RWPE1 (cell line): ENCODE measurements at places on chromosomes 12 and 14.

- DNase-seq, result no peak
Measured at GRCh38 chr12:23884909-23885308, 64.6 kb downstream of the SOX5 start.

DNA sequence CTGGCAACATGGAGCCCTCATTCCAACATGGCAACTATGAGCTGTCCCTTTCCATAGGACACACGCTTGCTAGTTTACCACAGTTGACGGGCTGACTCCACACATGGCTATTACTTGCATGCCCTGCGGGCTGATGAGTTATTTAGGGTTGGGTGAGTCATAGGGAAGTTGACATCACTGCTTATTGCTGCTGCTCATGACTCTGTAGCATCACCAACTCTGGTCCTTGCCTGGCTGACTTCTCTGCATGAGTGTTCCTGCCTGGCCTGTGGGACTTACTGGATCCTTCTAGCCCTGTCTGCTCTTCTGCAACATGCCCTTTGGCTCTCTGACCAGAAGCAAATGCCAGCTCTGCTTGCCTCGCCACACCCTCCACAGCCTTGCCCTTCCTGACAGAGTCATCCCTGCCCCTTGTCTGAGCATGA, 199.5 kb downstream of the ANO6 start:
- peak; percentile 93 for DNase-seq

DNA sequence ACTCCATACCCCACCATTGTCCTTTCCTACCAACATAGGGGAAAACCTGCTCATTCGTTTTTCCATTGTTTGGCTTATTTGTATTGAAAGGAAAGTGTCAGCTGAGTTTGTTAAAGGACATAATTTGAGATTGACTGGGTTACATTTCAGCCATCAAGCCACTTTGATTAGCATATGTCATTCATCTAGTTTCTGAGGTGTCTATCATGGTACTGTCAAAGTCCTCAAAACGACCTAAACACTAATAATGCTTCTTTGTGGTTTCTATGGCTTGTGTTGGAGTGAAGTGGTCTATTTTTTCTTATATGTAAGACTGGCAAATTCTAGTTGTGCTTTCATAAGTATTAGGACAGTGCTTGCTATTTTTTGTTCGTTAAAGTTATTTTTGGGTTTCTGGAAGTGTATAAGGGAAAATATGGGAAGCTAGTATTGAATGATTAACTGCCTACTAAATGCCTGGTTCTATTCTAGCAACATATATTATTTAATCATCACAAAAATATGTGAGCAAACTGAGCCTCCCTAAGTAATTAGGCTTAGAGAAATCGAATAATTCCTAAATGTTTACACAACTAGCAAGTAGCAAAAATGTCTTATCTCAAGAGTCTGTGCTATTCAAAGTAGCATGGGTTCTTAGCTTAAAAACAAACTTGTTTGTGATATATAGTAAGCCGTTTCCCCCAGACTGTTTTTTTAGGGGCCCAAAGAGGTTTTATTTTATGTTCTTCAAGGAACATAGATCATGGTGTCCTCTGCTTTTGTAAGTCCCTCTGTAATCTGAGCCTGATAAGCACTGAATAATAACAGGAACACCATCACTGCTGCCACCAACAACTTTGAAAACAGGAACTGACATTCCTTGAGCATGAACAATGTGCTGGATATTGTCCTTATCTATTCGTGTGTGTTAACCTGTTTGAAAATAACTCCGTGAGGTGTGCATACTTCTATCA, 67.1 kb downstream of the DERA start:
- peak; percentile 20 for DNase-seq

- DNase-seq, result no peak
Measured at GRCh38 chr14:27190296-27190695, 592.5 kb upstream of the NOVA1 start.

DNA sequence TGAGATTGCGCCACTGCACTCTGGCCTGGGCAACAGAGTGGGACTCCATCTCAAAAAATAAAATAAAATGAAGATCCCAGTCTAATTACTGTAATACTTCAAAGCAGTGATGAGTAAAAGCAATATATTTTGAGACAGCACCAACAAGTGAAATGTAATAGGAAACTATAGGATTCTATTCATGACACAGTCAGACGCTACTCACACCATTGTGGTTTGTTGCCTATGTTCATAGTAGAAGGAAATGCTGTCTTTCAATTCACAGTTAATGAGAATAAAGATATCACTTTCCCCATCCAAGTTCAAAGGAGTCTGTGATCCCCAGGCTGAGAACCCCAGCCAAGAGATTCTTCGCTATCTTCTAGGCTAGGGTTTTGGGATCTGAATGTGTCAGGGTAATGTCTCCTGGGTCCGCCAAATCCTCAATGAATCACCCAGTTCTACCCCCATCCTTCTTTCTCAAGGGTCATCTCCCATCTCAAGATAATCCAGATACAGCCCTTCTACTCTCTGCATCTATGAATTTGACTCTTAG, 16.6 kb upstream of the DTX1 start:
- no peak for DNase-seq

GRCh38 chr14:103753774-103754173, 38.2 kb downstream of the ZFYVE21 start:
- DNase-seq, result no peak

GRCh38 chr12:105799103-105799502, 339.7 kb downstream of the NUAK1 start:
- DNase-seq, result no peak

DNA sequence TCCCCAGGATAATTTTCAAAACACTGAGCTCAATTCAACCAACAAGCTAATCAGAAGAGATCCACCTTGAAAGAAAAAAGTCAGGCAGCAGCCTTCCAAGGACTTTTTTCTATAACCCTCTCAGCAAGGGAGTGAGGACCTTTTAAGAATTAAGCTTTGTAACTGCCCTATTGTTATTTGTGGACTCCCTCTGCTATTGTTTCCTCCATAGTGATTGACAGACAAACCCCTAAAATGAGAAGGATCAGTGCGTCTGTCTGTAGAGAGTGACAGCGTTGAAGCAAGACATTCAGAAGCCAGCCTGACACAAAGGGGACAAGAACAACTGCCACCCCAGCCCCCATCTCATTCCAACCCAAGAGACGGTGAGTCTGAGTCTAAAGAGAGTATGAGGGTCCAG, 30.3 kb upstream of the BTG1 start:
- DNase-seq, result no peak

DNA sequence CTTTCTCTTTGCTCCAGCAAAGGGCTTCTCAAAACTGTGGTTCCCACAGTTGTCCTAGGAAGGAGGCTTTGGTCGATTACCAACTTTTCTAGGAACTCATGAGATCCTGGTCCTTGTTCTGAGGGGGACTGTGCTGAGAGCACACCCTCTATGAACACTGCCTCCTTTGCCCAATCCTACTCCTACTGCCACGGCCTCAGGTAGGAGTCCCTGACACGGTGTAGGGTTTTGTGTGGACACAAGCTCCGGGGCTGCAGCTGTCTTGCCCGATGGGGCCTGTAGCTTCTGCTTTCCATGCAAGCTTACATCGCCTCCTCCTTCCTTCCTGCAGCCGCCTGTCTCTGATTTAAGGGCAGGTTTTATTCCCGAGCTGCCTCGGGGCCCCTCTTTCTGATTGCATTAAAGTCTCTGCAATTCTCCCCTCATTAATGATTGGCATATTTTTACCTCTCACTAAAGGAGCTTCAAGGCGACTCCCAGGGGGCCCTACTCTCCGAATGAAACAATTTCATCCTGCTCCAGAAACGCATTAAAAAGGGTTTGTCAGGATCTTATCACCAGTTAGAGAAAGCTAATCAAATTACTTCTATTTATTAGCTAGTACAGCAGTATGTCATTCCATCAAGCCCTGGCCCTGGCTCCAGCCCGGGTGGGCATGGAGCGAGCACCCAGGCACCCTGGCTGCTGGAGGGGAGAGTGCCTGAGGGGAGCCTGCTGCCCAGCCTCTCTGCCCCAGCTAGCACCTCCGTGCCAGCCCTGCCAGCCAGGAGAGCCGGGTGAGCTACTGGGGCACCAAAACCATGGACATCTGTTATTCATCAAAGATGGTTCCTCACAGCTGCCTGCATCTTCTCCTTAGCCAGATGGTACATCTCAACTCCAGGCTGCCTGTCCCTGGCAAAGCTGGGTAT, 38.0 kb upstream of the ESRRB start:
- no peak for DNase-seq

DNA sequence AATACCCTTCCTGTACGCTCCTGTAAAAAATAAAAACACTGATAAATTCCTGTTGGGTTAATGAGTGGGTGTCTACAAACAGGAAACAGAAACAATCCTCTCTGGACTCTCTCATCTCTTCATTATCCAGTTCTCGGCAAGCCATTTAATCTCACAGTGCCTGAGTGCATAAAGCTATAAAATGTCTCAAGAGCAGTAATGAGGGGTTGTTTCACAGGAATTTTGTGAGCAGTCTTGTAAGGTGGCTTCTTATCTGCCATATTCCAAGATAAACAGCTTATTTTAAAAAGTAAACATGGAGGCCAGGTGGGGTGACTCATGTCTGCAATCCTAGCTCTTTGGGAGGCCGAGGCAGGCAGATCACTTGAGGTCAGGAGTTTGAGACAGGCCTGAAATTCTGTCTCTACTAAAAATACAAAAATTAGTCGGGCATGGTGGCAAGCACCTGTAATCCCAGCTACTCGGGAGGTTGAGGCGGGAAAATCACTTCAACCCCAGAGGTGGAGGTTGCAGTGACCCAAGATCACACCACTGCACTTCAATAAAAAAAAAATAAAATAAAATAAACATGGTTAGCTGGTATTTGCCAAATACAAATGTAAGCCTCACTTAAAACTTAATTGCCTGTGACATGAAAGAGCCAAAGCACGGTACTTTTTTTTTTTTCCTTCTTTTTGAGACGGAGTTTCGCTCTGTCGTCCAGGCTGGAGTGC, 54.0 kb downstream of the CLIP1 start:
- no peak for DNase-seq

DNA sequence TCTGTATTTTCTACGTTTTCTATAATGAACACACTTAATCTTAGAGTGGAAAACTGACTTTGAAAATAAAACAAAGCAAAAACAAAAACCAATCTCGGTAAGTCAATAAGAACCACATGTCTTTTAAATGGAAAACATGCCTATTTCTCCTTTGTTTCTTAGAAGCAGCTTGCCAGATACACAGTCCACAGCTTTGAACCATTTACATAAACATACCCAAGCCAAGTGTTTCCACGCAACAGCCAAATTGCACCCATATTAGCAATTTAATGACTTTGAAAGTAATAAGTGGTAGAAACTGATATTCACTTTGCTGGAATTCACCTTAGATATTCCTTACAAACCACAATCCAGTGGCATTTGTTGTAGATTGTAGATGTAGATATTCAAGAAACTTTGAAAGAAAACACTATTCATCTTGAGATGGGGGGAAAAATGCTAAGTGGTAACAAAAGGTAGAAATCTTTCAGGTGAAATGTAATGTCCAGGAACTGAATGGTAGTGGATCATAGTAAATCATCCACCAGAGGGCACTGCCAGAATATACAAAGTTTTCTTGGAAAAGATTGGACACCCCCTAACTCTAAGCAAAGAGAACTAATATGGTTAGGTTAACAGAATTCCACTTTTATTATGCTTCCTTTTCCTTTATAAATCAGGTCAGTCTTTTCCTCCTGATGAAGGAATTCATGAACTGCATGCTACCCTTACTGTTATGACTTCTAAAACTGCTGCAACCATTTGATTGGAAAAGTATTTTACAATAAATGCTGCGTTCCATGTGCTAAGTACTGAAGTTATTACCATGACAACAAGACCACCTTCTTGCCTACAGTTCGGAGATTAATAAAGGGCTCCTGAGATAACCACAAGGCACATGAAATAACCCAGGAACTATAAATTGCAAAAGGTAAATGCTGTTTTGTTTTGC, 69.8 kb downstream of the RERG start:
- peak; percentile 29 for DNase-seq

GRCh38 chr12:56241424-56242303, 11.8 kb downstream of the SLC39A5 start:
- no peak for DNase-seq

GRCh38 chr12:22530-23201, 43.9 kb upstream of the IQSEC3 start:
- no peak for DNase-seq

GRCh38 chr12:68454892-68455291, 122.7 kb upstream of the MDM1 start:
- DNase-seq, result no peak

DNA sequence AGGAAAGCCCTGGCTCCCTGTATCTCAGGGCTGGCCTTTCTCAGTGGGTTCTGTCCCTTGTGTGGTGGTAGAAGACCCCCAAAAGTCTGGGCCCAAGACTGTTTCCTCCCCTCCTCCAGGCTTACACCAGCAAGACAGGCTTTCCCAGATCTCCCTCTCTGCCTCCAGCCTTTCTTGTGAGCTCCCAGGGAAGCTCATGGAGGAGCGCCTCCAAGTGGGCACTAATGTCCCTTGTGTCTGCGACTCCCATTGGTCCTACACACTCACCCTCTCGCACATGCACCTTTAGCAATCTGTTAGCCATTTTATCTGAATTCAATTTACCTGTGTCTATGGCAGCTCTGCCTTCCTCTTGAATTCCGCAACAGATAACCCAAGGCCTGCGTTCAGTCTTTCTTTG, 251.1 kb upstream of the CAND1 start:
- DNase-seq, result no peak

DNA sequence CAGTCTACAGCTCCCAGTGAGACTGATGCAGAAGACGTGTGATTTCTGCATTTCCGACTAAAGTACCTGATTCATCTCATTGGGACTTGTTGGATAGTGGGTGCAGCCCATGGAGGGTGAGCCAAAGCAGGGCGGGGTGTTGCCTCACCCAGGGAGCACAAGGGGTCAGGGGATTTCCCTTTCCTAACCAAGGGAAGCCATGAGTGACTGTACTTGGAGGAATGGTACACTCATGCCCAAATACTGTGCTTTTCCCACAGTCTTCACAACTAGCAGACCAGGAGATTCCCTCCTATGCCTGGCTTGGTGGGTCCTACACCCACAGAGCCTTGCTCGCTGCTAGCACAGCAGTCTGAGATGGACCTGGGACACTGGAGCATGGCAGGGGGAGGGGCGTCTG, 21.0 kb upstream of the ABCC9 start:
- no peak for DNase-seq
